ENCODE measurements at places on chromosomes 2 and 18.

DNA sequence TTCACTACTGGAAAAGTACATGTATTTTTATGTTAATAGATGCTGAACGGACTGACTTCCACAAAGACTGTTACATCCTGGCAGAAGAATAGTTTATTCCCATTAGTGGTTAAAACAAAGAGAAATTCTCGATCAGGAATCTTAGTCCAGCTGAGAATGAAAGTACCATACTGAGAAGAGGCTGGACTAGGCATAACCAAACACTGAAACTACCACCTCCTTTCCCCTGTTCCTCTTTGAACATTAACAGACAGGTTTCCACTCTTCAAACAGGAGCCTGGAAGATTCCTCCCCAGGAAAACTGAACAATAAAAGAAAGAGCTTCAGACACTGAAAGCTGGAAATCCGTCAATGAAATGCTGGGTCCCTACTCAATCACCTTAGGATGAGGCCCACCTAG is 25.8 kb downstream of the LDAH start:
- DNase-seq, result no peak

- DNase-seq, result no peak
These were observed 77.6 kb downstream of the SMIM21 start for GRCh38 chr18:75349668-75350511.

GRCh38 chr2:74919827-74920226 is 38.6 kb upstream of the POLE4 start:
- DNase-seq, result peak; percentile 67

- DNase-seq, result peak; percentile 16
These were observed 83.9 kb downstream of the STPG4 start for GRCh38 chr2:47070920-47071824.

DNA sequence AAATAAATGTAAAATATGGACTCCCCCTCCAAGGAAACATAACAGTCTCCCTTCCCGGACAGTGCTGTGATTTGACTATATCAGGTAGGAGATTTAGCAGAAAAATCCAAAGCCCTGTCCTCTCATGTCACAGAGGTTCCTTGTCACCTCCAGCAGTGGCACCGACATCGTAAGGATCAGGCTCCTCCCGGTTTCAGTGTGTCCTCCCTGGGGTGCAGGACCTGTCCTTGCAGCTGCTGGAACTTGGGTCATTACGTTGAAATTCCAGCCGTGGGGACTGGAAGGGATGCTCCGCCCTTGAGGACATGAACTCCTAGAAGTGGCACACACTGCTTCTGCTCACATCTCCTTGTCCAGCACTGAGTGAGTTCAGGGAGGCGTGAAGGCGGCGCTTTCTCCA is 101.1 kb upstream of the ODC1 start:
- DNase-seq, result no peak

DNA sequence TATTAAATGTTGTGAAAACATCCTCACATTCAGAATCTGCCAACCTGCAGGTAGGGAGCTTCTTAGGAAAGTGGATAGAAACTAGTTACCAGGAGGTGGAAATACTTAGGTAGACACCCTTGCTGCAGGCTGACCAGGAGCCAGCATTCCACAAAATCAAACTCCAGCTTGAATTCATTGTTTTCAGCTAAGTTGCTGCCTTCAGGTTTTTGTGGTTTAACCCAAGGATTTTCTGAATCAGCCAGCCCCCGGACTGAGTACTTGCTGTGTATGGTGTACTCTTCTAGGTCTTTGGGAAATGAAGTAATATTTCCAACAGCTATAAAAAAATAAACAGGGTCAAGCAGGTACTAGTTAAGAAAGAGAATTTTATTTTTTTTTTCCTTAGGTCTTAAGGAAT is 192.1 kb upstream of the CHST9 start:
- no peak for DNase-seq

DNA sequence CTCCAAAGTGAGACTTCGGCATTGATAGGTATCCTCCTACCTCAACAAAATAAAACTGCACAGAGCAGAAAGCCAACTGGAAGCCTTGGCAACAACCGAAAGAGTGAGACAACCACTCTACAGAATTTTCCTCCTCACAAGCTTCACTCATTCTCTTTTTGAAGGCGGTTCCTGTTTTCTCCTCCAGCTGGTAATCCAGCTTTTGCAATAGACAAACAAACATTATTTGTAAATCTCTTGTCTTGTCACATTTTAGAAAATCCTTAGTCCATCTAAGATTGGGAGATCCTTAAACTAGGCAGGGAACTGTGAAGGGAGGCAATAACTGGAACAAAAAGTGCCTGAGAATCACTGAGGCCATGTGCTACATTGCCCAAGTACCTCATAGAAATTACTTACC is 332.4 kb downstream of the BCL11A start:
- DNase-seq, result no peak

DNA sequence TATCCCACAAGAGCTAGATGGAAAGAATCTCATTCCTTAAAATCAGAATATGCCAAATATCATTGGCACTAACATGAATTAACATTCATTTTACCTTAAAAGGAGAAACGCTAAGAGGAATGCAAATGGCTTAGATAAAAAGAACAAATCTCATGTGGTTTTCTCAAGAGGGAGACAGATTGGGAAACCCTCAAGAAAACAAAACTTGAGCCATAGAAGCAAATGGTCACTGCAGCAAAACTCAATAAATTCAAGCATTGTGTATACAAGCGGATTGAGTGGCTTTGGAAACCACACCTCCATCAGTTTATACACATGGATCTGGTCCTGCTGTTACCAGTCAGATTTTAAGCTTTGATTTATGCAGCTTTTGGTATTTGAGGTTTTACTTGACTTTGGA is 1331.8 kb upstream of the ZEB2 start:
- DNase-seq, result no peak

DNA sequence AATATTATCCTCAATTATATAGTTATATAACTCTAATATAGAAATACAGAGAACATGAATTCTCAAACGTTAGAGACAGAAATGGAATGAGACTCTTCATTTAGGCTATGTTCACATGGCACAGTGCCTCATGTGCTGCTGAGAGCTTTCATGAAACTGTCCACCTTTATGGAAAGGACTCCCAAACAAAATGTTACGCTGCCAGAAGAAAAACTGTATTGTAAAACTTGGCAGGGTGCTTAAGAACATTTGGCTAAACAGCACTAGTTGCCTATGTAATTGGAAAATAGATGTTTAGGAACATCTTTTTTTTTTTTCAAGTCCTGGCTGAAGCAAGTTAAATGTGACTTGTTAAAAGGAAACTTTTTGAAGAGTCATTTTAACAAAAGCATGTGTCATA is 396.0 kb downstream of the ERBB4 start:
- no peak for DNase-seq

DNA sequence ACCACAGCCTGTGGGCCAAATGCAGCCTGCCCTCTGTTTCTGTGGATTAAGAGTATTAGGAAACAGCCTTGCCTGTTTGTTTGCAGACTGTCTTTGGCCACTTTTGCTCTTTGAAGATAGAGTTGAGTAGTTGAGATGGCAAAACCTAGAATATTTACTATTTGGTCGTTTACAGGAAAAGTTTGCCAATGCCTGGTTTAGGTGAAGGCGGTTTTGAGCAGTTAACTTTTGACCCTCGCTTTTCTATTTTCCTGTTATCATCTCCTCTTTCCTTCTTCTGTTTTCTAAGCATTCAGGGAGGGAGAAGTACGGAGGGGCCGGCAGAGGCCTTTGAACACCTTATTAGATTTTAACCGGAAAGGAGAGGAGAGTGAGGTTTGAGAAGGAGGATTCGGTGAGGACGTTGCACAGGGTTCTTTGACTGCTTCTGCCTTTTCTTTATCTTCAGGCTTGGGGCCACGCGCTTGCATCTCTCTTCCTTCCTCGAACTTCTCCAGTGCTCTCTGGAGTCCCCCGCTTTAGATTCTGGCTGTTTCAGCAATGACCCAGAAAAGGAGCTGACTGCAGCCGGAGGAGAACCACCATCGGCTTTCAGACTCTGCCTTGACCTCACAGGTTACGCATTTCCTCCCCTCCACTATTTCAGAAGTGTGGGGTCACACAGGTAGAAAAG is 39.2 kb downstream of the IL1R2 start:
- DNase-seq, result no peak

- no peak for DNase-seq
These were observed 50.1 kb downstream of the KIAA2012 start for GRCh38 chr2:202122980-202123720.

DNA sequence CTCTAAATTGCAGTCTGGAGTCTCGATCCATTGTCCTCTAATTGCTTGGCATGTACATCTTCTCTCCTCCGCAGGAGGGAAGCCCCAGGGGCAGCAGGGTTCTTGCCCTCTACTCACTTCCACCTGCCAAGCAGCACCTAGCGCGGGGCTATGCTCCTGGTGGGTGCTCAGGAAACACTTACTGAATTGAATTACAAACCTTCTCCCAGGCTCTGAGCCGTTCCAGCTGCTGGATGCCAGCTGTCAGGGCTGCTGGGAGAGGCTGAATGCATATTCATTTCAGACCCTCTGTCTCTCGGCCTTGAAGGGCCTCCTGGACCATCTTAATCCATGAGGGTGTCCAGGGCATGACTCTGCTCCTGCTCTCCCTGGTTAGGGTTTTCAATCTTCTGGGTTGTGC is 94.0 kb downstream of the CELF4 start:
- no peak for DNase-seq

DNA sequence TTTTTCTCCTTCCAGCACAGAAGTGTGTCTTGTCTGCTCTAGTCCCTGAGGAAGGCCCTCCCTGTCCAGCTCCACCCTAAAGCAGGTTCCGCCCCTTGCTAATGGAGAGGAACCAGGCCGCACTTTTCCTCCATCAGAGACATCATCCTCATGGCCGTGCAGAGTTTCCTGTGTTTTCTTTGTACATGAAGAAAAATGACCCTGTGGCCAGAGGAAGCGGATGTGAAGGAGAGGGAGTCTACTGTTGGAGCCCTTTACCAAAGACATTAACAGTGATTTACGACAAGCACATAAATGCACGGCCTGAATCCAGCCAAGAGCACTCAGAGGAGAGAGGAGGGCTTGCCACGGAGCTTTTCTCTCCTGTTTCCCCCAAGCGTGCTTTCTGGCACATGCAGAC is 109.5 kb downstream of the RNF144A start:
- DNase-seq, result no peak

DNA sequence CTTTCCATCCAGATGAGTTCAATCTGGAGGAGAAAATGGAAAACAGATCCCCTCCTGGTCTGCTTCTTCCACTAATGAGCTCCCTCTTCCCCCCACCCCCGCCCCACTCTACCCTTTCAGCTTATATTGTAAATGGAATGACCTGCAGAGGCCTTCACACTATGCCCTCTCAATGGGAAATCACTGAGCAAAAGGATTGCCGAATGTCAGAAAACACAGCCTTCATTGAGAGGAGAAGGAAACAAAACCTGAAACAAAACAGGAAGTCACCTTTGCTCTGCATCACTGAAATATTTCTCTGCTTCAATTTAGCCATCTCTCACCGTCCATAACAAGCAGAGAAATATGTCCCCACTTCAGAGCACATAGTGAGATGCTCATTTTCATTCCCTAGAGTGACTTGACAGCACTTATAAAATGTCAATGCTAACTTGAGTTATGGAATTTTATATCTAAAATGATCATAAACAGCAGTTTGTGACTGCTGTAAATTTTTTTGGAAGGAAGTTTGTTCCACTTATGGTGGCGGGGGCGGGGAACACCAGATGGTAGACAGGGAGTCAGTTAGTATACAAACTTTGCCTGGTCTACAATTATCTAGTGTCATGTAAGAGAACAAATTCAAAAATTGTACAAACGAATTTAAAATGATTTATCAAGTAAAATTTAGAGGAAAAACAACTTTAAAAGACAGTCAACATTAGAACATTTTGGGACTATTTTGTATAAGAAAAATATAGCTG is 1.8 kb upstream of the FRZB start:
- no peak for DNase-seq

DNA sequence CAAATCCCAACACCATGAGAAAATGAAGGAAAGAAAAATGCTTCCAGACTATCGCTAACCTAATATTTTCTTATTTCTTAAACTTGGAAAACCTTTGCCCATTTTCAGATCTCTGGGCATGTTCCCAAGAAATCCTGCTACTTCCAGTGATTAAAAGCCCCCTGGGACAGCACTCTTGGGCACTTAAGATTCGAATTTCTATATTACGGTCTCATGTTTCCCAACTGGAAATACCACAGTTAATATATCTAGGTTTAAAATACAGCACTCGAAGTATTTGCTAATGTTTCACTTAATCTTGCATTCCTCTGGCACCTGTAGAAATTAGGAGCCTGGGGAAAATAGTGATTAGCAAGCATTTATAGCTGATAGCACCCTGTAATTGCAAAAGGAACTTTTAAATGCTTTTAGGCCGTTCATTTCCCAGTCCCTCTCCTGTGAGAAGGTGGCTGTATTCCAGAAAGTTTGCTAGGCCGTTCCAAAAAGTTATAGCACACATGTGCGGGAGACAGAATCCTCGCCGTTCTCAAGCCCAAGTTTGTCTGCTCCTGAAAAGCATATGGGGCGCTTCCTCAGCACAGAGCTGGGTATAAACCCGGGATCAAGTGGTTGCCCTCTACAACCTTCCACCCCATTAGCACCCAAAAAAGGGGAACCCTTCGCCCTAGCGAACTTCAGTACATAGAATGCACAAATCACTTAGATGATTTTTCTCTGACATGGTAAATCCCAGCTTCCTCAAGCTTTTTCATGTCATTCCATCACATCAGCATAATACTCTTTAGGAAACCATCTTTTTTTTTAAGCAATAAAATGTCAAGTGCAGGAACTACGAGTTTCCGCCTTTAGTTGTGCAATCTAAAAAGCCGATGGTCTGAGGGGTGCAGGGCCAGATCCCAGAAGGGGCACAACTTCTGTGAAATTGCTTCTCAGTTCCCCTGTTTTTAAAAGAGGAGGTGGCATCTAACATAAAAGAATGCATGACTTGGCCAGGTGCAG is 60.6 kb downstream of the DIPK1C start:
- no peak for DNase-seq

GRCh38 chr2:96737831-96738230 is 2.0 kb downstream of the LMAN2L start:
- peak; percentile 17 for DNase-seq

DNA sequence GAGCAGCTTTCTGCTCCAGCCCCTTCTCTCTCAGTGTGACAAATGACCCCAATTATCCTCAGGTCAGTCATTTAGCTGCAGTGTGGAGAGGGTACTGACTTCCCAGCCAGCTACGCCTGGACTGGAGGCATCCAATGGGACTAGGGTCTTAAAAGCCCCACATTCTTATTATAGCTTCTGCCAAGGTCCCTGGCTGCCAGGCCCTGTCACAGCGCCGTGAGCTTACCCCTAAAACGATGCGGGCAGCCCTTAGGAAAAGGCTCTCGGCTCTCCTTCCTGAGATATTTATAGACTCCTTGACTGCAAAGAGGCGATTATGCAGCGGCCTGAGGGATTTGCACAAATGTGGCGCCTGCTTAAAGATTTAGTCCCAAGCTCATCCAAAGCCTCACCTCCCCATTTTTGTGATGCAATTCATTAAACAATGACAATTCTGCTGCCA is 69.2 kb upstream of the EDAR start:
- no peak for DNase-seq

GRCh38 chr2:234211797-234212196 is 161.3 kb downstream of the SPP2 start:
- DNase-seq, result no peak

DNA sequence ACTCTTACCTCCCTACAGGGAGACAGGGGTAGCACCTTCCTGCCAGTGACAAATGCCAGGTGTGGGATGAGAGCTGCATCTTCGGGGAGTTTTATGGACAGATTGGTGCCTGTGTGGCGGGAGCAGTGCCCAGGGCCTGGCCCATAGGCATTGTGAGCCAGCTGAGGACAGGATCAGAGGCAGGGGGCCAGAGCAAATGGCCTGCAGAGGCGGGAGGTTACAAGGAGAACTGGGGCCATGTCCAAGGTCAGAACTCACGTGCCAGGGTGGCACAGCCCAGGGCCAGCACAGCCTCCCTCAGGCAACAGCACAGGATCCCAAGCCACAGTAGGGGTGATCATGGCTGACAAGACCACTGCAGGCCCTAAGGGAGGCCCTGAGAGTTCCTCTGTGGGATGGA is 40.2 kb upstream of the MCFD2 start:
- no peak for DNase-seq
